ENCODE measurements at places on chromosomes 13 and 19.
A peak's percentile ranks its signal among the peaks of the same experiment; 100 is the strongest.

- no peak for DNase-seq
These were observed 128.6 kb downstream of the ZNF100 start for GRCh38 chr19:21638776-21639175.

GRCh38 chr19:10921910-10922637, 6.4 kb downstream of the YIPF2 start:
- DNase-seq = no peak

GRCh38 chr19:3737487-3738205, 23.8 kb downstream of the APBA3 start:
- DNase-seq = no peak

DNA sequence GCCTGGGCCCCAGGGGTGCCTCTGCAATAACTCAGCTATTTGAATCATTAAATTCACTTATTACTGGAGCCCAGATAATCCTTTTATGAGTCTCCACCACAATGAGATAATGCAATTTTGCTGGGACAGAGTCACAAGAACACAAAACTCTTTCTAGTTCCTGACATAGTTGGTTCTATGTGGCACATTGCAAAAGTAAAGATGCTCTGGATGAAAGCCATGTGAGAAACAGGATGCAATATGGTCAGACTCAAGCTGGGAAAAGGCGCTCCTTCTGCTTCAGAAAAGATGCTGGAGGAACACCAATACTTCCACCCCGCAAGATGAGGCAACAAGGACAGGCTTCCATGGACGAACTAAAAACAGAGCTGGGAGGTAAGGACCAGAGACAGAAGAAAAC, 5.7 kb downstream of the ANKRD27 start:
- DNase-seq = no peak

- no peak for DNase-seq
These were observed 42.0 kb downstream of the SLC15A1 start for GRCh38 chr13:98710521-98710920.

GRCh38 chr13:111099290-111099689, 15.8 kb upstream of the ARHGEF7 start:
- DNase-seq = no peak

- DNase-seq = peak; percentile 59
These were observed 100.4 kb downstream of the STK24 start for GRCh38 chr13:98476538-98476966.

DNA sequence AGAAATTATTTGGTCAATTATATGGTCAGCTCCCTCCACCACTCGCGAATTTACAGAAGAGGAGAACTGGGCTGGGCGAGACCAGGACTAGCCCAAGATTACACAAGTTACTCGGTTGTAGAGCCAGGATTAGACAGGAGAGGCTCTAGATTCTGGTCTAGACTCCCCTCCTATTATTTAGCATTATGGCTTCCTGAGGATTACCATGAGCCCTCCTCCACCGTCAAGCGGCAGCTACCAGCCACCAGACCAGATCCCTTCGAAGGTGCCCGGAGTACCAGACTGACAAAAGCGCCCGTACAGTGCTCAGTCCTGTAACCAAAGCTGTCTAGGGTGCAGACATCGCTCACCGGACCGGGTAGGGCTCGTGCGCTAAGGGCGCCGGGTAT, 497 bp upstream of the MLNR start:
- no peak for DNase-seq

DNA sequence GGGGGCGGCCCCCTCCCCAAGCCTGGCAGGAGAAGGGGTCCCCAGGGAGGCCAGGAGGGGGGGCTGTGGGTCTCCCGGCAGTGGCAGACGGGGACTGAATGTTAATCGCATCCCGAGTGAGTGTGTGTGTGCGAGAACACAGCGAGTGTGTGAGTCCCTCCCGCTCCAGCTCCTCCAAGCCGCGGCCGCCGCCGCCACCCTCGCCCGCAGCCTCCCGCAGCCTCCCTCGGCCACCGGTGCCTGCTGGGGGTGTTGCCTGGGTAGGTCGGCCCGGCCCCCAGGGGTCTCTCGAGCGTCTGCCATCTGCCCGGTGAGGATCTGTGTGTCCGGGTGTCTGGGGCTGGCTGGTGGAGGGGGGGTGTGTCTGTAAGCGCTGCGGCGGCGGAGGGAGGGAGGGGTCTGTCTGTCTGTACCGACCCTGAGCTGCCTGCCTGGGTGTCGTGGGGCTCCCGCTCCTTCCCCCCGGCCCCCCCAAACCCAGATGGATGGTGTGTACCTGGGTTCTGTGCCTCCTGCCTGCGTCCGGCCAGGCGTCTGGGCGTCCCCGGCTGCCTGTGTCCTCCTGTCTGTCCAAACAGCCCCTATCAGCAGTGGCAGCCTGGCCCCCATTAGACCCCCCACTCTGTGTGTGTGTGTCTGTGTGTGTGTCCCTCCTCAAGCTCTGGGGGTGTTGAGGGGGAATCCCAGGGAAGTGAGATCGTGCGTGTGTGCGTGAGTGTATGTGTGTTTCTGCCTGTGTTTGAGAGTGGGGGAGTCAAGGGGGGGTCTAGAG, at the start of gene GRIN2D:
Gene GRIN2D, plus strand, starts transcription at position 110 of the 772 bp plus-strand sequence. CDS start 4,725 bp downstream, outside the sequence.
- DNase-seq = peak; percentile 63

DNA sequence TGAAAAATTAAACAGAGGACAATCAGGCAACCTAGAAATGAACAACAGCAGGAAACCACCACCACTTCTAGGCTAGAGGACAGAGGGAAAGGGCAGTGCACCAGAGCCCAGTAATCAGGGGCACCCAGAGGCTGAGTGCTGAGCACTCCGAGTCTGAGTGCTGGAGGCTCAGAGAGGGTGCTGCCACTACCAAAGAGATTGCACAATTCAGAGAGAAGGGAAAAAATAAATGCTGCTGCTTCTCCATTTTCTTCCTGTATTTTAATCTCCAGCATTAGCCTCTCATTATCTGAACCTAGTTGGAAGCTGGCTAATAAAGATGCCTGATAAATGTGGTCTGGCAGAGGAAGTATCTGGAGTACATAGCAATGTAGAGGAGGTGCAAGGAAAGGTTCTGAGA, 11.8 kb upstream of the ZNF175 start:
- no peak for DNase-seq

GRCh38 chr19:45623984-45624383, 15.2 kb downstream of the EML2 start:
- DNase-seq = no peak

DNA sequence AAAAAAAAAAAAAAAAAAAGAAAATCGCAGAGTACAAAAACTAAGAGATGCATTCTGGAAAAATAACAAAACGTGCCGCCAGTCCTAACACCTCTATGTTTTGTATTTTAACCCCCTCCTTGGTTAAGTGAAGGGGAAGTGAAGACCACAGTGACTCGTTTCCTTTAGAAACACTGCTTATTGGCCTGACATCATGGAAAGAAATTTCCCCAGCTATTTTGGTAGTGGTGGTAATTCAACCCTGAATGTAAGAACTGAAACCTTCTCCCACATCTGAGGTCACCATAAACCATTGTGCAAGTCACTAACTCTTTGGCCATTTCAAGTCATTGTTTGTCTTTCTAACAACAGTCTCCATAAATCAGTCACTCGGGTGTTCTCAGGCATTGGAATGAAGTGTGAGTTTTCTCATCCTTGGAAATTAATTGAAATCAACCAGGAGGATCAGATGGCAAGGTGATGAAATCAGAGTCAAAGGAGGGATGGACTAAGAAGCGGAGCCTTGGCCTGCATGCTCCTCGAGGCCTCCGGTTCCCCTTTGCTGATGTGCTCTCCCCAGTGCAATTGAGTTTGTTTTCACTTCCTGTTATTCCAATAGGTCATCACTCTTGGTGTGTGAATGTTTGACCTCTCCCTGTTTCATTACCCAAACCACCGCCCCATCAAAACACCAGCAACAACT, 443.9 kb downstream of the FGF9 start:
- DNase-seq = no peak

- no peak for DNase-seq
These were observed 11.2 kb upstream of the RAB20 start for GRCh38 chr13:110572778-110573118.

DNA sequence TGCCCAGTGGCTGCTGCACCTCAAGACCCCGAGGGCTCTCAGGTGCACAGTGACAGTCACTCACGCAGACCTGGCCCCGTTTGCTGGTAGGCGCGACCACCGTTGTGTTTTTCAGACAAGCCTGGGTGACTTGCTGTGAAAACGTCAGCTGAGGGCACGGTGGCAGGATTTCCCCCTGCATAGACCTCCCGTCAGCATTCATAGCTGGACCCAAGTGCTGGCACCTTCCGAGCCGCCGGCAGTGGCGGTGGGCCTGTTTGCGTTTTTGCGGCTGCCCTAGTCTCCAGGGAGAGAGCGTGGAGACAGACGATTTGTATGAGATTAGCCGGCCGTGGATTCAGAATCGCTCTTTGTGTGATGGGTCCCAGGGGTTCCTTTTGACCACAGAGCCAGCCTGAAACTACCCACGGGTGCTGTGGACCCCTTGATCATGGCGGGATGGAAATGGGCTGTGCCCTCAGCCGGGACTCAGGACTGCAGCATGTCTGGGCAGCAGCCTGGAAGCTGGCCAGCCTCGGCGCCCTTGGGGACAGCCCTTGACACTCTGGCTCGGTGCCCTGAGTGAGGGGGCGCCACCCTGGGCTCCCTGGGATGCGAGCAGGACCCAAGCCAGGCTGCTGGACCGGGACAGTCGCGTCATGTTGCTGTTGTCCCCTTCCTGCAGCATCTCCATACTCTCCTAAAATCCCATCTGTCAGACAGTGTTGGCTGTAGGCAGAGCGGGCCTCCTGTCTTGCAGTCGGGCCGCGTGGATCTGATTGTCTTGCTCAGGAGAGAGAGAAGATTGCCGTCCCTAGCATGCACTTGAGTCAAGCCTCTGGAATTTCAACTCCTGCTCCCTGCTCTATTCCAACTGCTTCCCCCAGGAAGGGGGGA, 8.6 kb downstream of the KDM4B start:
- no peak for DNase-seq

GRCh38 chr13:41302743-41303142, 8.3 kb upstream of the NAA16 start:
- no peak for DNase-seq

GRCh38 chr19:29674374-29675119, 9.3 kb downstream of the PLEKHF1 start:
- DNase-seq = no peak

DNA sequence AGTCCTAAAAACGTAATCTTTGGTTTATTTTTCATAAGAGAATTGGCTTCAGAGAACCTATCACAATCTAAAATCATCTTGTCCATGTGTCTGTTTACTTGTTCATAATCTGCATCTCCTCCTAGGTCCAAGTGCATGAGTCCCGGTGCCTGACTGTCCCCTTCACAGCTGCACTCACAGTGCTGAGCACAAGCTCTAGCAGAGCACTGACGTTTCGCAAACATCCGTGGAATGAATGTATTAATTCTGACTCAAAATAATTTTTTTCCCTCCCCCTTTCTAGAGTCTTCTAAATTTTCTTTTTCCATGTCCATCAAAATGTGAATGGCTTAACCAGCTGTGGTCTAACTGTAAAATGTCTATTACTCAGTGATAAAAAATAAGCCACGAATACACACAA, 245.5 kb upstream of the TSHZ3 start:
- DNase-seq = no peak

DNA sequence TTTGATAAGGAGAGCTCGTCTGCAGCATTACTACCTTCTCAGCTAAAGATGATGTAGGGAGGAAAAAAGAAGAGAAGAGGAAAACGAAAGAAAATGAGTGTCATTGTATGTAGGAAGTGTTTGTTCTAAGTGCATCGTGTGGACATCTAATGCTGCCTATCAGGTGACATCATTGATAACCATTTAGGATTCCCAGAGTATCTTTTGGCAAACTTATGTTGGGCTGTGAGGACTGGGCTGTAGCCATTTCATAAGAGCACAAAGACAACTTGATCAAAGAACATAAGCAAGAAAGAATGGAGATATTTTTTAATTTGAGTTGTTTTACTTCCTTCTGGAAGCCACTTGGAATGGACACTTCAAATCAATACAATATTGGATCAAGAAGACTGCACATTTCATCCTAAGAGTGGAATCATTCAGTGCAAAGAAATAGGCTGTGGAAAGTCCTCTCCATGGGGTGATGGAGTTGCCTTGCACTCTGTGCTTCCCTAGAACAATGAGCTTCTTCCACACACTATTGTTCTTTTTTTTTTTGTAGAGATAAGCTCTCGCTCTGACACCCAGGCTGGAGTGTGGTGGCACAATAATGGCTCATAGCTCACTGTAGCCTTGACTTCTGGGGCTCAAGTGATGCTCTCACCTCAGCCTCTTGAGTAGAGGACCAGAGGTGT, 52.4 kb upstream of the UBL3 start:
- DNase-seq = no peak

- no peak for DNase-seq
These were observed 9.3 kb upstream of the GTF3A start for GRCh38 chr13:27415116-27415515.

- no peak for DNase-seq
These were observed 96.3 kb upstream of the SPRY2 start for GRCh38 chr13:80437231-80437630.

- DNase-seq = no peak
These were observed 514 bp downstream of the PCID2 start for GRCh38 chr13:113207890-113208420.

GRCh38 chr13:96539791-96540190, 449.9 kb downstream of the HS6ST3 start:
- no peak for DNase-seq

DNA sequence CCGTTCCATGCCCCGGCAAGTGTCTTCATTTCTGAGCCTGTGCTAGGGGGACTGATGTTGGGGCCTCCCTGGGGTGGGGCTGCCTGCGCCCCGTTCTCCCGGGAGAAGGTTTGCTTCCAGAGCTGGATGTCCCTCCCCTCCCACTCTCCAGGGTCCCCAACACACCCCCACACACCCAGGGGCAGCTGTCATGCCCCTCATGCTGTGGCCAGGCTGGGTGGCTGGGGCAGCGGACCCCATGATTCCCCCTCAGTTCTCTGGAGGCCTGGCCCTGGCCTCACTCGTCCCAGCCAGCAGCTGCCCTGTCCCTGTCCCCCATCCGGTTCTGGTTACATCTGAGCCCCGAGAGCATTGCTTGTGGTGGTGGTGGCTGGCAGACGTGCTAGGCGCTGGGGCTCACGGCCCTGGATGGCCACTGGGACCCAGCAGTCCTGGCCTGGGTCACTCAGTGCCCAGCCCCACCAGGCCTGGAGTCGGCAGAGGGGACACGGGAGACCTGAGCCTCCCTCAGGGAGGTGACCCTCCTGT, 184.8 kb downstream of the KDM4B start:
- no peak for DNase-seq

- no peak for DNase-seq
These were observed 135.0 kb downstream of the DLEU7 start for GRCh38 chr13:50708461-50708860.

DNA sequence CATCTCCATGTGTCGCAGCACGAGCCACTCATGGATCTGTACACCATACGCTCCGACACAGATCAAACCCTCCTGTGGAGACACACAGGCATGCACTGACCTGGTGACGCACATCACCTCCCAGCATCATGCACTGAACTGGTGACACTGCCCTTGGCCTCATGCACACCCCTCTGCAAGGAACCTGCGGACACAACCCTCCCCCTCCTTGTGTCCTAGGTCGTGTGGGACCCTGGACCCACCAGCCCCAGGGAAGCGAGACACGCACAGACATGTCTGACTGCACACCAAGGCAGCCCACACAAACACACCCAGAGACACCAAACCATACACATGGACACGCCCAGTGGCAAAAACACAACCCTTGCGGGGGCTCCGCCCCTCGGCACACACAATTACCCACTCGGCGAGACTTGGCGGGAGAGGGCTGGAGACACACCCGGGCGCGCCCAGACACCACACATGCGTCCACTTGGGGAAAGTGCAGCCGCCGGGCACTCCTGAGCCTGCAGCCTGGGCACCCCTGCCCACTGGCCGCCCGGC, 2.0 kb upstream of the KCNN4 start:
- DNase-seq = no peak

- DNase-seq = no peak
These were observed 595 bp upstream of the RAB20 start for GRCh38 chr13:110562036-110562597.
